ENCODE measurements at places on chromosomes 3 and 15.
A peak's percentile ranks its signal among the peaks of the same experiment; 100 is the strongest.

GRCh38 chr3:123640740-123641462 lies 56.0 kb upstream of the HACD2 start:
- H3K4me1 ChIP-seq, result no peaks in the 10 kb centered on the region
- H3K27me3 ChIP-seq, result no peaks in the 10 kb centered on the region
- DNase-seq, result no peak
- peak overlapping the region; percentile 53 for H3K27ac ChIP-seq
- H3K4me3 ChIP-seq, result no peak overlapping the region

DNA sequence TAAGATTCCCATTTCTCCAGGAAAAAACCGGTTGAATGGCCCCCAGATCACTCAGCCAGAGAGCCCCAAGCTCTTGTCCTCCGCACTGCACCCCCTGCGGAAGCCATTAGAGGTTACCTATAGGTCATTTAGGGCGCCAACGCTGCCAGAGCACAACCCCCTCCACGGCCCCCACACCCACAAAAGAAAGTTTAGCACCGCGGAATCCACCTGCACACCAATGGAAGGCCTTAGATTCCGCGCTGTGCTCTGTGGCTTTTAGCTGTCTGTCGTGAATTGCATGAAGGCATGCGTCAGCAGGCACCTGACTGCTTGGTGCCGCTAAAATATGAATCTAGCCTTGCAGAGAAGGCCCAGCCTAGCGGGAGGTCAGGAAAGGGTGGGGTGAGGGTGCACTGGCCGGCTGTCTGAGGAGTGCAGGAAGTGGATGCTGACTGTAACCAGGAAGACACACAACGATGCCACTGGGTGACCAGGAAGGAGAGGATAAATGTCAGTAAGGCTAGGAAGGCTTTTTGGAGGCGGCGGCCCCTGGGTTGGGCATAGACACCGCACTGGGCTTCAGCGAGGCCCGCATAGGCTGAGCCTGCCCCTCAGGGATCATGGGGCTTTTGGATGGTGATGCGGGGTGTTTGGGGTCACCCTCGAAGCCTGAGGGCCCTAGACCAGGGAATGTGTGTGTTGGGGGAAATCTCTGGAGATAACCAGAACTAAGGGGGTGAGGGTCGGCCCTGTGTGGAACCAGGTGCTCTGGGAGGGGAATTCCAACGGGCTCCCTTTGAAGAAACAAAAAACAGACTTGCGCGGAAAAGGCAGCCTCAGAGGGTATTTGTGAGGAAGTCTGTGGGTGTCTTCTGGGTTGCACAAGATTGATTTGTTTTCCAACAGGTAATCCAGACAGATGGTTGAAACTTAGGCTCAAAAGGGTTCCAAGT lies 976 bp upstream of the NUP210 start:
- no peaks in the 10 kb centered on the region for H3K36me3 ChIP-seq
- H3K4me3 ChIP-seq, result peak overlapping the region; percentile 49
- no peak for DNase-seq
- H3K27ac ChIP-seq, result no peak overlapping the region
- no peaks in the 10 kb centered on the region for H3K27me3 ChIP-seq

DNA sequence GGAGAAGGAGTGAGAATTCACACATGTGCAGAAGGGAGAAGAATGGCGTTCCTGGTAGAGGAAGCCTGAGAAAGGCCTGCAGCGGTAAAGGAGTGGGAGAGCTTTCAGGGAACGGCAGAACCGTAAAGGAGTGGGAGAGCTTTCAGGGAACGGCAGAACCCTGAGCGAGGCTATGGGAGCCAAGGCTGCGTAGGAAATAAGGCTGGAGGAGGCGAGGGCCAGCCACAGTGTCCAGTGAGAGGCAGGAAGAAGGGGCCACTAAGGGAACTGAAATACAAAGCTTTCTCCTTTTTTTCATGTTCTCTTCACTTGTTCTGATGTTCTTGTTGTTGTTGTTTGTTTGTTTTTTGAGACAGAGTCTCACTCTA lies 41.6 kb downstream of the GOLGA6L10 start:
- H3K4me3 ChIP-seq, result no peak overlapping the region
- H3K27ac ChIP-seq, result no peak overlapping the region
- no peaks in the 10 kb centered on the region for H3K36me3 ChIP-seq
- H3K27me3 ChIP-seq, result no peaks in the 10 kb centered on the region
- no peak for DNase-seq

GRCh38 chr15:84603630-84604379 lies 3.0 kb downstream of the ZSCAN2 start:
- H3K27me3 ChIP-seq, result no peaks in the 10 kb centered on the region
- no peak overlapping the region for H3K27ac ChIP-seq
- H3K36me3 ChIP-seq, result no peaks in the 10 kb centered on the region
- no peak for DNase-seq
- H3K4me3 ChIP-seq, result no peak overlapping the region
- no peaks in the 10 kb centered on the region for H3K4me1 ChIP-seq

GRCh38 chr3:128996200-128996599 lies 2.3 kb upstream of the CFAP92 start:
- H3K4me1 ChIP-seq, result no peaks in the 10 kb centered on the region
- H3K36me3 ChIP-seq, result no peaks in the 10 kb centered on the region
- no peak overlapping the region for H3K4me3 ChIP-seq
- no peaks in the 10 kb centered on the region for H3K27me3 ChIP-seq
- no peak overlapping the region for H3K27ac ChIP-seq

DNA sequence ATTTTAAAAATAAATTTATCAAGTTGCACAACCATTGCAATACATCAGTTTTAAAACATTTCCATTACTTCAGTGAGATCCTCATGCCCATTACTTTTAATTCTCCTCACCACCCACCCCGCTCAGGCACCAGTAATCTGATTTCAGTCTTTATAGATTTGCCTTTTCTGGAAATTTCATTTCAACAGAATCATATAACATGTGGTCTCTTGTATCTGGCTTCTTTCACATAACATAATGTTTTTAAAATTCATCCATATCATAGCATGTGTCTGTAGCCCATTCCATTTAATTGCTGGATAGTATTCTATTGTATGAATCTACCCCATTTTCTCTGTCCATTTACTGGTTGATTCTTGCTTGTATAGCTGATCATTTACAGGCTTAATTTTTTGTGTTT lies 110.3 kb upstream of the TMEM108 start:
- H3K27ac ChIP-seq, result no peak overlapping the region
- no peaks in the 10 kb centered on the region for H3K36me3 ChIP-seq
- DNase-seq, result no peak
- H3K4me3 ChIP-seq, result no peak overlapping the region
- no peaks in the 10 kb centered on the region for H3K4me1 ChIP-seq
- H3K27me3 ChIP-seq, result no peaks in the 10 kb centered on the region

DNA sequence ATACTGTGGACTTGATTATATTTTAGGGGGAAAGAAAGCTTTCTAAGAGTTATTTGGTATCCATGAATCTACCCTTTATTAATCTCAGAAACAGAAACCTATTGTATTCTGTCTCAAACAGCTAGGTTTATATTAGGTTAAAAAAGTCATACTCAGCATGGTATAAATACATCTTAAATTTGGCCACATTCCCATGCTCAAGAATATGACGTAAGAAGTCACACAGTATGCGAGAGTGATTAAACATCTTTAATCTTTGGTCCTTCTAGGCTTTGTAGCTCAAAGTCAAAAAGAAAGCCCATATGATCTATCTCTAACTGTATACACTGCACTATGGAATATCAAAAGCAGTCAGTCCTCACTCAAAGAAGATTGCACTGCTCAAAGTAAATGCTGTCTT lies 131.4 kb downstream of the EPHA3 start:
- no peak overlapping the region for H3K4me3 ChIP-seq
- H3K27me3 ChIP-seq, result no peaks in the 10 kb centered on the region
- H3K36me3 ChIP-seq, result no peaks in the 10 kb centered on the region
- no peaks in the 10 kb centered on the region for H3K4me1 ChIP-seq

DNA sequence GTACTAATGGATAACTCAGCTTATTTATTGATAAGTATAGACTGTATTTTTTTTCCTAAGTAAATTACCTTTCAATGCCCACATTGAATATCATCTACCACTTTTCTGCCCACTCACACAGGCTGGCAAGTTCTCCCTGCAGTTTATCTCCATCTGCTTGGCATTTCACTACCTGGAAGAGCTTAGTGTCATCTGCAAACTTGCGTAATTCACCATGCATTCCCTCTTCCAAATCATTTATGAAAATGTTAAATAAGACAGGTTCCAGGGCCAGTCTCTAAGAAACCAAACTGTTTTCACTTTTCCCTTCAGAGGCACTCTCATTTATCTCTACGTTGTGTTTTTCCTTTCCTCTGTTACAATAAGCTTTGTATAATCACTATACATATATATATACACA lies 1076.6 kb downstream of the IGSF11 start:
- no peak for DNase-seq
- no peaks in the 10 kb centered on the region for H3K27me3 ChIP-seq
- no peak overlapping the region for H3K27ac ChIP-seq
- H3K4me1 ChIP-seq, result no peaks in the 10 kb centered on the region
- no peaks in the 10 kb centered on the region for H3K36me3 ChIP-seq

GRCh38 chr3:66037986-66038369 lies 740 bp downstream of the MAGI1 start:
- H3K4me1 ChIP-seq, result no peaks in the 10 kb centered on the region
- H3K27ac ChIP-seq, result peak overlapping the region; percentile 88
- no peaks in the 10 kb centered on the region for H3K27me3 ChIP-seq
- H3K36me3 ChIP-seq, result no peaks in the 10 kb centered on the region

DNA sequence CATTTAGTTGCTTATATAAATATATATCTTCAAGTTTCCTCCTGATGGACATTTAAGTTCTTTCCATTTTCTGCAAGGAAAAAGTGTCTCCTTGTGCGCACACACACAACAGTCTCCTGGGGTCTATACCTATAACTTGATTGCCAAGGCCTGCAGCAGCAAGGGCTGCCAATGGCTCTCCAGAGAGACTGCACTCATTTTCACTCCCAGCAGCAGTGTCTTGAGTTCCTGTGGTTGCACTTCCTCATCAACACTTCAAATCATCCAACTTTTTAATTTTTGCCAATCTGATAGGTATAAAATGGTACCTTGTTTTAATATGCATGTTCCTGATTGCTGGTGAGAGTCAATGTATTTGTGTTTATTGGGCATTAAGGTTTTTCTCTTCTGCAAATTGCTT lies 23.1 kb downstream of the TNFAIP8L3 start:
- DNase-seq, result no peak
- no peaks in the 10 kb centered on the region for H3K36me3 ChIP-seq
- H3K4me1 ChIP-seq, result no peaks in the 10 kb centered on the region
- no peak overlapping the region for H3K27ac ChIP-seq

DNA sequence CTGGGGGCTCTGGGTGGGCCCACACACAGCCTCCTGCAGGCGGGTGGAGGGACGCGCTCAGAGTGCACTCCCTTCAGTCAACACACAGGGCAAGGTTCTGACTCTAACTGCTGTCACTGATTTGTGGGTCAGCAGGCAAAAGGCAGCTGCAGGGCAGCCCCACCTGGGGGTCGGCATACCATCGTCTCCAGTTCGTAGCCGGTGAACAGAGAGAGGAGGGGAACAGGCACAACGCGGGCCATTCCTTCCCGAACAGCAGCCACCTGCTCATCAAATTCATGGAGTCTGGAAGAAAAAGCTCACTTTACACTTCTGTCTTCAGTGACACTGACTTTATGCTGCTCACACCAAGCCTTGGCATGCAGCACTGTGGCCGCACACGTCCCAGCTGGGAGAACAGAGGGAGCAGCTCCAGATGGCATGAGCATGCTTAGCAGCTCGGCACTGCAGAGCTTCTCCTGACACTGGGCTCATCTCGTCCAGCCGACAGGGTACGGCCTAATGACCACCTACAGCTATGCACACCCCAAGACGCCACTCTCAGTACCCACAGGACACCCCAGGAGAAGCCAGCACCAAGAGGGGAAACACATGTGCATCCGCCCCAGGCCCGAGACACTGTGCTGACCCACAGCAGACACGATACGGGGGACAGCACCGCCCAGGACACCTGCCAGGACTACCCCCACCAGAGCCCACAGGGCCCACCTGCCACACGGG lies 14.4 kb upstream of the OCA2 start:
- H3K27me3 ChIP-seq, result no peaks in the 10 kb centered on the region
- H3K4me1 ChIP-seq, result no peaks in the 10 kb centered on the region
- no peak overlapping the region for H3K27ac ChIP-seq
- no peak overlapping the region for H3K4me3 ChIP-seq

- DNase-seq, result no peak
- peaks cover 16% of the 10 kb centered on the region for H3K4me1 ChIP-seq
- no peak overlapping the region for H3K27ac ChIP-seq
Measured at GRCh38 chr3:133940536-133940935, 44.9 kb upstream of the RAB6B start.

GRCh38 chr3:196251918-196252317 lies 35.6 kb downstream of the SLC51A start:
- H3K4me3 ChIP-seq, result no peak overlapping the region
- H3K4me1 ChIP-seq, result no peaks in the 10 kb centered on the region
- no peak for DNase-seq
- peaks cover 5% of the 10 kb centered on the region for H3K36me3 ChIP-seq
- H3K27me3 ChIP-seq, result no peaks in the 10 kb centered on the region

- H3K27ac ChIP-seq, result no peak overlapping the region
- no peaks in the 10 kb centered on the region for H3K27me3 ChIP-seq
- no peak for DNase-seq
Measured at GRCh38 chr3:5448246-5448645, 260.7 kb downstream of the EDEM1 start.

DNA sequence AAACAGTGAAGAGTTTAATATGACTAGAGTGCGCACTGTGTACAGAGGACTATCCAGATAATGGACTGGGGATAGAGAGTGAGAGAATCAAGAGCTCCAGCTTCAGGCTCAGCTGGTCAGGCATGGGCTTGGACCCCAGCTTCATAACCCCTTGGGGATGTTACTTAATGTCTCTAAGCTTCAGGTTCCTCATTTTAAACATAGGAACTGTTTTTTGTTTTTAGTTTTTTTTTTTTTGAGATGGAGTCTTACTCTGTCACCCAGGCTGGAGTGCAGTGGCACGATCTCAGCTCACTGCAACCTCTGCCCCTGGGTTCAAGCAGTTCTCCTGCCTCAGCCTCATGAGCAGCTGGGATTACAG lies 9.9 kb upstream of the BRPF1 start:
- no peaks in the 10 kb centered on the region for H3K27me3 ChIP-seq
- no peak overlapping the region for H3K27ac ChIP-seq
- H3K4me1 ChIP-seq, result no peaks in the 10 kb centered on the region
- H3K4me3 ChIP-seq, result no peak overlapping the region
